ENCODE measurements at places on chromosomes 4 and X.

GRCh38 chr4:166658585-166658984 lies 575.7 kb downstream of the SPOCK3 start:
- DNase-seq, result no peak

GRCh38 chrX:131322651-131323050 lies 33.5 kb upstream of the IGSF1 start:
- DNase-seq, result no peak

DNA sequence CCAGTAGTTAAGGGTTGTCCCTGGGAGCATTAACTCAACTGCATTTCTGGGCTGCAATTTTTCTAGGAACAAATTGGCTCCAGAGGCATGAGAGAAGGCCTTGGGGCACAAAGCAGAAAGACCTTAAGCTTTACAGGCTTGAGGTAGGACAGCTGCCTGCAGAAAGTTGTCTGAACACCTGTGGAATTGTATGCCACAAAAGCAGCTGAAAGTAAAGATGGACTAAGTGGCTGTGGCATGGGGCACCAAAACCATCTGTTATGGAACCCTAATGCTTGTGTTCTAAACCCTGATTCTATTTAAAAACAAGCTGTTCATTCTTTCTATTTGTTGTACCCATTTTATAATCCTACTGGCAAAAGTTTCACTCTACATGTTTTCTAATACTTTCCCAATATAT lies 515.2 kb downstream of the GLUD2 start:
- DNase-seq, result no peak

- DNase-seq, result no peak
These were observed 494.1 kb downstream of the INPP4B start for GRCh38 chr4:142351958-142352357.

GRCh38 chrX:25534091-25534490 lies 518.3 kb upstream of the ARX start:
- peak; percentile 1 for DNase-seq

- DNase-seq, result no peak
These were observed 7.3 kb downstream of the NKX1-1 start for GRCh38 chr4:1398681-1399507.

GRCh38 chr4:141860974-141861373 lies 224.6 kb downstream of the IL15 start:
- DNase-seq, result no peak

DNA sequence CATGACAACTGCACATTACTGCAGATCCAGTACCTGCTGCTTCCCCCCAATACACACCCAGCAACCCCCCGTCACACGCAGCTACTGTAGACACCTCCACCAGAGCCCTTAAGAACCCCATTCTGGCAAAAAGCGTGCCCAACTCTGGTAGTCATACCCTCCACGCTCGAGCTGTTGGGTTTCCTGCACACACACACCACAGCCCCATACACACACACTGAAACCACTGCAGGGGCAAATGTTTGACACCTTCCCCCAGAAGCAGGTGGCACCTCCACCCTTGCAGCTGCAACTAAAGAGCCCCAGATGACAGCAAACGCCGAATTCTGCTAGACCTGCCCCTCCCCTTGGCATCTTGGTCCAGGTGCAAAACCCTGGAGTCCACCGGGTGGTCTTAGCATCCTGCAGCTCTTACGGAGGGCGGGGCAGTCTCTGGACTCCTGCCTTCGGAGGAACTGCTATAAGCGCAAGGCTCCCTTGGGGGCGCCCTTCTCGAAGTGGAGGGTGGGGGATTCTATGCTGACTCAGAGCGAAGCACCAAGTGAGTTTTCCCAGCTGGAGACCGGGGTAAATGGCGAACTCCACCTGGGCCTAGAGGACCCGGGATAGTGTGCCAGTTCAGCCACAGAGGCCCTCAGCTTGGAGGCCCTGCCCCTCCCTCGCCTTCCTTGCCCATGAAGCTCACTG lies 1.5 kb downstream of the FRMPD3 start:
- DNase-seq, result no peak

GRCh38 chr4:152458801-152459302 lies 77.0 kb downstream of the FBXW7 start:
- DNase-seq, result peak; percentile 12

DNA sequence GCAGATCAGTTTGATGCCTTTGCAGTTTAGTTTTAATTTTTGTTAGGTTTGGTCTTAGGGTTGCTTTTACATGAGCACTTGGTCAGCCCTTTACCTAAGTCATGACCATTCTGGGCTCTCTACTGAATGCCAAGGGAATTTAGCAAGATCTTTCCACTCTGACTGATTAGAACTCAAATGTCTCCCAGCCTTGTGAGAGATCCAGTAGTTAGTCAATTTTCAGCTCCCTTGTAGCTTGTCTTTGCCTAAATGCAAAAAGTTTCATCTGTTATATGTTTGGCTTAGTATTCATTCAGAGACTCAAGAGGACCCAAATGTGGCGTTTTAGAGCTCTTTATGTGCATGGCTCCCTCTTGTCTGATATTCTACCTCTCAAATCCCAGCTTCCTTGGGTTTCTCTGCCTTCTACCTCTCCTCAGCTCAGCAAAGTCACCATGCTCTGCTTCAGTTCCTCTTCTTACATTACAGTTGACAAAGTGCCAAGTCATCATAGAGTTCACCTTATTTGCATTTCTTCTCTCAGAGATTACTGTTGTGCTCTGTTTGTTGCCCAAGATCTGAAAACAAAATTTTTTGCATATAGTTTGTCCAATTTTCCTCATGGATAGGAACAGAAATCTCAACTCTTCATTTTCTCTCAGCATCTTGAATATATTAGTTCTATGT lies 17.5 kb upstream of the JAKMIP1 start:
- DNase-seq, result no peak

GRCh38 chr4:86181585-86181984 lies 178.3 kb downstream of the MAPK10 start:
- DNase-seq, result peak; percentile 69

- peak; percentile 43 for DNase-seq
These were observed 500.5 kb upstream of the FTHL17 start for GRCh38 chrX:31572360-31572759.

GRCh38 chrX:2526390-2526789 lies 25.6 kb upstream of the DHRSX start:
- DNase-seq, result no peak

GRCh38 chrX:97705936-97706335 lies 822.2 kb downstream of the RPA4 start:
- no peak for DNase-seq

GRCh38 chr4:8776366-8776765 lies 95.3 kb downstream of the HMX1 start:
- no peak for DNase-seq

- DNase-seq, result no peak
These were observed 45.8 kb downstream of the TBC1D14 start for GRCh38 chr4:6955261-6955911.

DNA sequence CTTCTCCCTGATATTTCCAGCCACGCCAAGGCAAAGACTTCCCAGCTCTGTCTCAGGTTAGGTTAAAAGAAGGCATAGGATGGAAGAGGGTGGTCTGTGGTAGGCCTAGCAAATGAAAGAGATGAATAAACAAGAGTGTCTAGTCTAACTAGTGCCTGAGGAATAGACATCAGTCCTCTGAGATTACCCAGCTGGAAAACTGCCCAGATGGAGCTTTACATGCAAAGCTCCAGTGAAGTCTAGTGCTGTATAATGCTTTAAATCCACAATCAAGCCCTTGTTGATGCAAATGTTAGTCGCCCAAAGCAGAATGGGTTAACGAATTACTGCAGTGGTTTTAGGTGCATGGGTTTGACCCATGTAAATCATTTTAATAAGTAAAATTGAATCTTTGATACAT lies 24.8 kb upstream of the GUCY1B1 start:
- no peak for DNase-seq

DNA sequence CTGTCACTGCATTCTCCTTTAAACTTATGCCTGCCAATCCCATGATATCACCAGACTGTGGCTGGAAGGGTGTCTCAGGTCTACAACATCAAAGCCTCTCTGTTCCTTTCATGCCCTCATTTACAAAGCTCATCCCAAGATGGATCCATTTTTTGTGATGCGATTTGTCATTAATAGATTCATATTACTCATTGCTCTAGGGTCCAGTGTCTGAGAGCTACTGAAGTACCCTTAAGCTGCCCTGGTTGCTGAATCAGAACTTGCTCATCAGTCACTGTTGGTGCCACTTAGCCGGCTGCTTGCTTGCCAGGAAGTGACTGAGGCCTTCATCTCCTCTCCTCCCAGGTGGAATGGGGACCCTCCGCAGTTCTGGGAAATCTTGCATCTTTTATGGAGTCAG lies 395.5 kb upstream of the BOD1L1 start:
- peak; percentile 40 for DNase-seq

GRCh38 chrX:3589474-3589873 lies 124.0 kb downstream of the PRKX start:
- DNase-seq, result no peak

- DNase-seq, result no peak
These were observed 113.0 kb downstream of the PCDH7 start for GRCh38 chr4:30833206-30833605.

GRCh38 chrX:32842053-32842452 lies 369.3 kb downstream of the DMD start:
- DNase-seq, result no peak

- peak; percentile 86 for DNase-seq
These were observed 39.1 kb upstream of the PDLIM5 start for GRCh38 chr4:94412658-94413038.

DNA sequence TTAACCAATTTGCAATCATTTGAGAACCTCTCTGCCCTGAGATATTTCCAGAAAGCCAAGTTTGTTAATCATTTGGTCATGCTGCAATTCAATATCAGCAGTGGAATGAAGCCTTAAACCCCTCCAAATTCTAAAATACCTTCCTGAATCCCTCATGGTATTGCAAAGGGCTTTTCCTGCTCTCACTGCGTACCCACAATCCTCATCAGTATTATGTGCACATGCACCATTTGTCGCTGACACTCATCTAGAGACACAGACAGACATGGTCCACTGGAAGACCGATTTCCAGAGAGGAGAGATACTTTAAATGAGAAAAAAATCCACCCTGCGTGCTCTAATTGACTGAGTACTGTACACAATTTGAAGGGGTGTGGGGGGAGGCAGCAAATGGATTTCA lies 104.4 kb downstream of the GPC3 start:
- DNase-seq, result no peak

DNA sequence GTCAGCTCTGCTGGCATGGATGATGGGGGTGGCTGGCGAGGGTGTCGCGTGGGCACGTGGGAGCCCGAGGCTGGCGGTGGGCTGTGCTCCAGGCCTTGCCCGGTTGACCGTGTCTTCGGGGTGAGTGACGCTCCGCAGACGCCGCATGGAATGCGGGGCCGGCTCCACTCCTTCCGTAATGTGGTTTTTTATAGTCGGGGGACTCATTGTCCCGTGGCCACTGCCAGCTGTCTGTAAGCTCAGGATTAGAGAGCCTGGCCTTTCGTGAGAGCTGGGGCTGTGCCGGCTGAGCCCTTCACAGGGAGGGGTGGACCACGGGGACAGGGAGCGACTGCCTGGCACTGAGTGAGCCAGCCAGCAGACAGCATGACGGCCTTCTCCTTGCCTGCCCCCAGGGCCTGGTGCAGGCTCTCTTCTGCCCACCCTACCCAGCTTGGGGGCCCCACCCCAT lies 20.4 kb downstream of the DOK7 start:
- DNase-seq, result peak; percentile 31

GRCh38 chr4:88697588-88698329 lies at the start of gene NAP1L5:
NAP1L5 (minus strand) TSS chr4:88697829; CDS start chr4:88697754, 75 bp downstream.
- peak; percentile 69 for DNase-seq

Measured in astrocyte (in vitro differentiated cells and primary cell).